ENCODE measurements at places on chromosomes 3 and 15.

DNA sequence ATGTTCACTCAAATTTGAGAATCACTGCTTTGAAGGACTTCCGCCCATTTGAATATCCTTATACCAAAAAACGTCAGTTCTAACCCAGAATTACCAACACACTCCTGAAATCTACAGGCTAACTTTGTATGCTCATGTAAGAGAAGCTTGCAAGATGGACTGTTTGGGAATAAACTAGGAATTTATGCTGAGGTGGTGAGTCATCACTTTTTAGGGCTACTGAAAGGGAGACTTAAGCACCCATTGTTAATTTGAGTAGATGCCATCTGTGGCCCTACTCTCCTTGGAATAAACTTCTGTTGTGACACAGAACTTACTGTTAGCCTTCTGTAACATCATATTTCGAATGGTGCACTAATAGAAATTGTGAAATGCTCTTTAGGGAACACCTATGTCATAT, 74.6 kb downstream of the FGF12 start:
- DNase-seq: no peak

DNA sequence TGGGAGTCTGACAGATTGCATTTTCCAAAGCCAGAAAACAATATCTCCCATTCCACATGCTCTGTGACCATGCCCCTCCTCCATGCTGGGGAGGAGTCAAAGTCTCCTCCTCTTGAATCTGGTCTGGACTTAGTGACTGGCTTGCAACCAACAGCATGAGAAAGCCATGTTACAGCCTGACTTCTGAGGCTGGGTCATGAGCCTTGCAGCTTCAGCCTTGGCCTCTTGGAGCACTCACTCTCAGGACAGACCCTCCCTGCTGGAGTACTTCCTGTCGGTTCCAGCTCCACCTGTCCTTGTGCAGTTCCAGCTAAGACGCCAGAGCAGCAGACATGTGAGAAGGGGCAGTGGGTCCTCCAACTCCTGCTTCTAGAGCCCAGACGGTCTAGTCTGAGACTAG, 49.7 kb upstream of the RBSN start:
- DNase-seq: no peak

DNA sequence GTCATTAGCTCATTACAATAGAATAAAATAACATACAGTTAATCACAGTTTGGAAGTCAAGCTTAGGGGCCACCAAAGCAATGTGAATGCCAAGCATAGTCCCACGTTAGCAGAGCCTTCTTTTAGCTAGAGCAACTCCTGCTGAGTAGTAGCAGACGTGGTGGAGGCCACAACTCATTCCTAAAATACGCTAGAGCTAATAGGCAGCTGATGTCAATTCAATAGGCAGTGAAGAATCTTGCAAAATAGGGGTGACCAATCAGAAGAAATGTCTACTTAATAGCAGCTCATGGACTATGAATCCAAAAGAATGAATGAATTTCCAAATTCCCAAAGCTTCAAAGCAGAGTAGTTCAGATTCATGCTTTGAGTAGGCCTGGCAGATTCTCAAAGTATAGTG, 292.9 kb upstream of the RORA start:
- DNase-seq: no peak

- DNase-seq: no peak
Measured at GRCh38 chr3:53729159-53729558, 117.1 kb downstream of the CHDH start.

- DNase-seq: no peak
Measured at GRCh38 chr3:43012174-43012573, 33.1 kb downstream of the GASK1A start.

DNA sequence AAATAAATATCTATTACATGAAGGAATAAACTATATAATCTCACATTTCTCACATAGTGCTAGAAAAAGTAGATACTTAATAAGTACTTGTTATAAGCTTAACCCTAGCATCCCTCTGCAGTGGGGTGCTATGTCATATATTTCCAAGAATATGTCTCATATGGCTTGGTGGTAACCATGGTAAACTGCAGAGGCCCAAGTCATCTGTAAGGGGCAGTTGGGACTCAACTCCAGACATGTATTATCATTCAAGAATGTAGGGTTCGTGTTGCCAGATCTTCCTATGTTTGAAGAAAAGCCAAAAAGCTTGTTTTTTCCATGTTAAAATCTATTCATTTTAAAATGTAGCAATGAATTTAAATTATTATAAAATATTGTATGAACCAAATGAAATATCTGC, 46.2 kb downstream of the ZNF385D start:
- DNase-seq: no peak

DNA sequence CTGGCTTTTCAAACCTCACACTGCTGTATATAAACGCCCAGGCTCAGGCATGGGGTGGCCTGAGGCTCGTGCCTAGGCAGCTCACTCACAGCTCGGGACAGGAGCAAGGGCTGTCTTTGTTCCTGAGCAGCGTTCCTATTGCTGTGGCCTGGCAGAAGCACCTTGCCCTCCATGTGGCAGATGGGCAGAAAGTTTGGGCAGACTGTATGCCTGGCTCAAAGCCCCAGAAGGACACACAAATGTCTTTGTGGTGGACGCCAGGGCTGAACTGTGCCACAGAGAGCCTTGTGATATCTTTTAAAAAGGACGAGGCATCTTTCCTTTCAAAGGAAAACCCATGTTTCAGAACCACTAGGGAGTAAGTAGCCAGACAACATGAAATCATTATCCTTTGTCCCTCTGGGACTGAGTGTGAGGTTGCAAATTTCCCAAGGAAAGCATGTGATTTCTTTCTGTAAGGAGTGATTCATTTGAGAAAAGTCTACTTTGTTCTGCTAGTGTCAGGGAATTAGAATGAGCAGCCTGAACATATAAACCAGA, 29.3 kb upstream of the UBE2E1 start:
- no peak for DNase-seq

DNA sequence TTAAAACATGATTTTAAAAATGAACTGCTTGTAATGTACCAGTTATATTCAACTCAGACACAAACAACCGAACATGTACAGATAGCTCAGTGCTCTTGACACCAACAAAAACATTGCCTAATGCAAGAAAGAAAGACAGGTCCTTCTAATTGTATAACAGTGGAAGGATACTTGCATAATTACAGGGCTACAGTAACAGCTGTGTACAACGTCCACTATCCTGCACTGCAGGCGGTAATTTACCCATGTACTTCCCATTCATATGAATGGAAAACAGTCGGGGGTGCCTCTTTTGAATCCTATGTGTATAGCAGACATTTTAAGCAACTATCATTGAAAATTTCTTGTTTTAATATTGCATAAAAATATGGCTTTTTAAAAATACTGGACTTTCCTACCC, 41.1 kb upstream of the PLSCR5 start:
- DNase-seq: peak; percentile 42

GRCh38 chr15:67915461-67916374, 75.9 kb upstream of the RNU6-1 start:
- no peak for DNase-seq

- DNase-seq: no peak
Measured at GRCh38 chr15:47177177-47177576, 540.1 kb upstream of the SEMA6D start.

DNA sequence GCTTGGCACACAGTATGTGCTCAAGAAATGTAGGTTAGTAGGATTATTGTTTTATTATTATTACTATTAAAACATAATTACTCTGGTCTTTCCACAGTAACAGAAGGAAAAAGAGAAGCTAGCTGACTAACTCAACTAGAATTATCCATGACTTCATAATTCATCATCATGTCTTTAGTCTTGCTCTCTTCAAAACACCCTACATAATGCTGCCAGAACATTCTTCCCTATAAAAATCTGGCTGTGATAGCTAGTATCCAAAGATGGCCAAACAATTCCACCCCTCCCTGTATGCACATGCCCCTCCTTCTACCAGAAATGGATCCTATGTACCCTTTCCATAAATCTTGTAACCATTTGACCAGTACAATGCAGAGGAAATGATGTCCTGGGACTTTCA, 48.8 kb upstream of the SRGAP3 start:
- no peak for DNase-seq

GRCh38 chr3:54954521-54954920, 26.7 kb upstream of the LRTM1 start:
- no peak for DNase-seq

DNA sequence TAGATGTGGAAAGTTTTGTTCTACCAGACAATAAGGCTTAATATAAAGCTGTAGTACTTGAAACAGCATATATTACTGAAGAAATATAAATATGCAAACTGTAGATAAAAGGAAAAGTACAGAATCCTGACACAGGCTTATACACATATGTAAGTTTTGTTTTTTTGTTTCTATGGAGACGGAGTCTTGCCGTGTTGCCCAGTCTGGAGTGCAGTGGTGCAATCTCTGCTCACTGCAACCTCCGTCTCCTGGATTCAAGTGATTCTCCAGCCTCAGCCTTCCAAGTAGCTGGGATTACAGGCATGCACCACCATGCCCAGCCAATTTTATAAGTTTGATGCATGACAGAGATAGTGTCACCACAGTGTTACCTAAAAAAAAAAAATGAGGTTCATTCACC, 29.1 kb upstream of the ZNF445 start:
- no peak for DNase-seq

GRCh38 chr3:79843180-79843579, 75.4 kb upstream of the ROBO1 start:
- DNase-seq: no peak

GRCh38 chr3:111595232-111595631, at the start of gene ZBED2:
TSS of gene ZBED2 (minus strand) at chr3:111595346. CDS start at chr3:111594201, 1,145 bp downstream.
- no peak for DNase-seq

- DNase-seq: no peak
Measured at GRCh38 chr3:132232231-132232792, 84.9 kb upstream of the ACP3 start.

DNA sequence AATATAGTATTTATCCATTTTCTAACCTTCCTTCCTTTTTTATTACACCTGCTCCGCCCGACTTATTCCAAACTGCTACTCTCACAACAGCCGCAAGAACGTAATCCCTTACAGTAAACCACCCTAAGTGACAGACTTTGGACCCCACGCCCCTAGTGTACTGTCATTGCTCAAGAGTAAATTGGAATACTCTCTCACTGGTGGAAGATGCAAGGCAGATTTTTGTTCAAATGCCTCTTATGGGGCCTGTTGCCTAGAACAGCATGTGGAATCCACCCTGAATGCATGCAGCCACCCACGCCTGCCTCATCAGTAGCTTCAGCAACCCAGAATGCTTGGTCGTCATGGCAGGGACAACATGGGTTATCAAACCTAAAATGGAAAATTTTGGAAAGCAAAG, 226.2 kb upstream of the ST8SIA2 start:
- DNase-seq: no peak

DNA sequence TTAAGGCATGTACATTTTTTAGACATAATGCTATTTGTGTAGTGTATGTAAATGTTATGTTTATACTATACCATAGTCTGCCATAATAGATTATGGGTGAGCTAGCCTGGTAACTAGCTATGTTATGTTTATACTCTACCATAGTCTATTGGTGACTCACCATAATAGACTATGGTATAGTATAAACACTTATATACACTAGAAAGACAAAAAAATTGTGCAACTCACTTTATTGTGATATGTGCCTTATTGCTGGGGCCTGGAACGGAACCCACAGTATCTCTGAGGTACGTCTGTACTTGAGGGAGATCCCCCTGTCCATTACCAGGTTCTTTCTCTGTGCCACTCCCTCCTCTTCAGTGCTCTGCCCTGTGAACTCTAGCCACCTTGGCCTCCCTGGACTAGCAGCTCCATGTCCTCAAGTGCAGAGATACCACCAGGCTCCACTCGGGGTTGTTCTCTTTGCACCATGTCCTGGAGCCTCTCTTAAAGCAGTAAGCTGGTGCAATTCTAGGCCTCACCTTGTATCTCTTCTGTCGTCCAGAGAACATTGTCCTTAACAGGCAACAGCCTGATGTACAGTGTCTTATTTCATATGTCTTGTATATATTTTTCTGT, 60.8 kb upstream of the PXYLP1 start:
- no peak for DNase-seq

GRCh38 chr3:119781330-119782198, at the start of gene NR1I2:
TSS of gene NR1I2 (plus strand) at chr3:119782101.
- no peak for DNase-seq

DNA sequence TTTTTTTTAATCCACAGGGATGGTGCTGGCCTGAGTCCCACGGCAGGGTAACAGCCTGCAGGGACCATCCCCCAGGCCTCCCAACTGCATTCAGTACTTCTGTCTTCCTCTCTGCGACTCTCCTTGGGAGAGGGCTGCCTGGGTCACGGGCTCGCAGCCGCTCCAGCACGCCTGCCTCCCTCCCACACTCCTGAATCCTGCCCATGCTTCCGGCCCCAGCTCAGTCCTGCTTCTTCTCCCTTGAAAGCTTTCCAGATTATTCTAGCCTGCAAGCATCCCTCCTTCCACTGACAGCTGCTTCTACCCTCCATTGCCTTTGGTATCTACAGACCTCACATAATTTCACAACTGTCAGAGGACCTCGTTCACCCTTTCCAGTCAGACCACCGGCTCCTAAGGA, 32.4 kb downstream of the MEGF11 start:
- DNase-seq: no peak

GRCh38 chr3:147881933-147882332, 472.8 kb downstream of the ZIC1 start:
- DNase-seq: no peak

GRCh38 chr3:105866656-105867653, 1.9 kb downstream of the CBLB start:
- no peak for DNase-seq

GRCh38 chr3:195559723-195560409, 16.7 kb upstream of the PPP1R2 start:
- no peak for DNase-seq

GRCh38 chr15:38557921-38558320, 6.7 kb downstream of the RASGRP1 start:
- no peak for DNase-seq

GRCh38 chr15:49988766-49989165, 130.3 kb downstream of the ATP8B4 start:
- no peak for DNase-seq

DNA sequence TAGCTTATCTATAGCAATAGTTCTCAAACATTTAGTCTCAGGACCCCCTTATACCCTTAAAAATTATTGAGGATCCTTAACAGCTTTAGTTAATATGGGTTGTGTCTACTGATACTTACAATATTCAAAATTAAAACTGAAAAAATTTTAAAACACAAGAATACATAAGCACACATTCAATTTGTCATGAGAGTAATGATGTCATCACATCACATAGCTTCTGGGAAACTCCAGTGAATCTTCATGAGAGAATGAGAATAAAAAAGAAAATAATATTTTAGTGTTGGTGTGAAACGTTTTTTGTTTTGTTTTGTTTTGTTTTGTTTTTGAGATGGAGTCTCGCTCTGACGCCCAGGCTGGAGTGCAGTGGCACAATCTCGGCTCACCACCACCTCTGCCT, 25.2 kb upstream of the ACP3 start:
- no peak for DNase-seq

- no peak for DNase-seq
Measured at GRCh38 chr3:149919509-149919908, 51.2 kb downstream of the PFN2 start.
